Activated CD8-positive, alpha-beta memory T cell treated with anti-CD3 and anti-CD28 coated beads for 4 hours (primary cell): ENCODE measurements at places on chromosomes 13 and 19.

GRCh38 chr13:33642374-33643065 lies 175.4 kb upstream of the RFC3 start:
- DNase-seq, result no peak

DNA sequence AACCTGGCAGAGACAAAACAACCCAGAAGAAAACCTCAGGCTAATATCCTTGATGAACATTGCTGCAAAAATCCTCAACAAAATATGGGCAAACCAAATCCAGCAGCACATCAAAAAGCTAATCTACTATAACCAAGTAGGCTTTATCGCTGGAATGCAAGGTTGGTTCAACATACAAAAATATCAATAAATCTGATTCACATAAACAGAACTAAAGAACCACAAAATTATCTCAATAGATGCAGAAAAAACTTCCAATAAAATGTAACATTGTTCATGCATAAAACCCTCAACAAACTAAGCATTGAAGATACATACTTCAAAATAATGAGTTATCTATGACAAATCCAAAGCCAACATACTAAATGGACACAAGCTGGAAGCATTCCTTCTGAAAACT lies 8.8 kb downstream of the ZNF724 start:
- no peak for DNase-seq

- no peak for DNase-seq
Measured at GRCh38 chr13:38898481-38898880, 92.2 kb downstream of the STOML3 start.

GRCh38 chr19:45405435-45406225 lies 761 bp upstream of the PPP1R13L start:
- peak; percentile 61 for DNase-seq

DNA sequence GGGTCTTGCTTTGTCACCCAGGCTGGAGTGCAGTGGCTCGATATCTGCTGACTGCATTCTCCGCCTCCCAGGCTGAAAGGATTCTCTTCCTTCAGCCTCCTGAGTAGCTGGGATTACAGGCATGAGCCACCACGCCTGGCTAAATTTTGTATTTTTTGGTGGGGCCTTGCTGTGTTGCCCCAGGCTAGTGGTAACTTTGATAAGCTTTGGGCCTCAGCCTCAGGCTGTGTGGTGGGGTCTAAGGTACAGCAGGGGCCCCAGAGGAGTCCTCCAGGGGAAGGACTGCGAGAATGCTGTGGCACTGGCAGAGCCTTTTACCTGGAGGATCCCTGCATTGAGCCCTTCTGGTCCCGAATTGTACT lies 7.2 kb downstream of the DOT1L start:
- no peak for DNase-seq

GRCh38 chr13:81563091-81563490 lies 1222.2 kb upstream of the SPRY2 start:
- DNase-seq, result no peak

DNA sequence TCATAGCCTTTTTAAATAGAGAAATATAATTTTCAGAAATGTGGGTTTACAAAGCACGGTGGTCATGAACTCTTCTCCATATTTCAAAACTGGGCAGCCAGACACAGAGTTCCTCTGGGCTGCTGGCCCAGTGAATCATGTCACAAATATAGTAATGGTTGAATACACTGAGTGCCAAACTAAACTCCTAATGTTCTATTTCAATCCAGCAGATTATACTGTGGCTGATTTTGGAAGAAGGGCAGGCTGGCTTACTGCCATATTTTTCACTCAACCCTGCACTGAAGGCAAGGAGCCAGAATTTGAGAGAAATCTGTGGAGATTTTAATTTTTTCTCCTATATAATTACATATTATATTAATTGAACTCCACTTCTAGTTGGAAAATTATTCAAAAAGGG lies 17.0 kb upstream of the PRR20A start:
- DNase-seq, result no peak

GRCh38 chr13:60811581-60811980 lies 414.6 kb downstream of the TDRD3 start:
- DNase-seq, result no peak

GRCh38 chr13:51518827-51519226 lies 65.4 kb upstream of the WDFY2 start:
- DNase-seq, result no peak

- no peak for DNase-seq
Measured at GRCh38 chr19:43532571-43532961, 422 bp upstream of the ZNF575 start.

- no peak for DNase-seq
Measured at GRCh38 chr13:111992911-111993310, 74.0 kb upstream of the SOX1 start.

DNA sequence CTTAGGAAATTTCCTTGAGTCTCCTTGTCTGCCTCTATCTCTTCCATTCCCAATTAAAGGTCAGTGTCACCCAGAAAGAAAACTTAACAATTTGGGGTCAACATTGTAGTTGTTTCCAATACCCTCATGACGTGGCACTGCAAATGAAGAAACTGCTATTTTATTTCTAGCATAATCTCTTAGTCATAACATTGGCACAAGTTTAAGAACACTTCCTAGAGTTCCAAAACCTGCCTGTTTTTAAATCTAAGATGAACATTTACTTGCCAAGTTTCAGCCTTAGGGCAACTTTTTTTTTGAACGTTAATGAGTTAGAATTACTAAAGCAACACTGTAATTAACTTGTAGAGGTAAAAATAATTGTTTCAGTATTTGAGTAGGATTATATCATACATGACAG lies 108.0 kb downstream of the LMO7 start:
- DNase-seq, result no peak

DNA sequence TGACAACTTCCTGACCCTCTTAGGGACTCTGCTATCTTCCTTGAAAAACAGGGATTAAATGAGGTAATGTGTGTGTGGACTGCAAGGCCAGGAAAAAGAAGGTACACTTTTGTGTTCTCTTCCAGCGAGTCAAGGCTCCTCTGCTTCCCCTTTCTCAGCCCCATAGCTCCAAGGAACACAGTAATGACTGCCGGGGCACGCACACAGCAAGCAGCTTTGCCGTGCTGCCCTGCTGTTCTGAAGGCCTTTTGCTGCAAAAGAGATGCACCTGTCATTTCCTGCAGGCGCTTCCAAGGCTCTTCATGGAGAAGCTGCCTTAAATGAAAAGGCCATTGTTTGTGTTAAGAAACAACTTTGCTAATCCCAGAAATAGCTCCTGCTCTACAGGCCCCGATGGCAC lies 84.6 kb downstream of the CYSLTR2 start:
- no peak for DNase-seq

GRCh38 chr19:49573009-49573408 lies 7.3 kb downstream of the NOSIP start:
- no peak for DNase-seq

DNA sequence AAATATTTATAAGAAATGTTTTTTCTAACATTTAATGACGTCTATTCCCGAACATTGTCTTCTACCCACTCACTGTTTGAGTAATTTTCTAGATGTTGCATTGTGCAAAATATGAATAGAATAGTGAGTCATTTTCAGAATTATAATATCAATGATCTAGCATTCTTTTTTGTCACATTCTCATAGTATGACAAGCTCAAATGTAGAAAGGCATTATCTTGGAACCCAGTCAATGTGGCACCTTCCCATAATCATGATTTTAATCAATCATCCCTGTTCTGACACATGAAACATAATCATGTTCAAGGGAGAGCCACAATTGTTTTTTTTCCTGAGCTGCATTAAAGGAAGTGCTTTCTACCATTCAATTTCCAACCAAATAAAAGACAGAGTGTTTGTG lies 265.8 kb downstream of the OXGR1 start:
- DNase-seq, result no peak

- no peak for DNase-seq
Measured at GRCh38 chr13:114108141-114108761, 24.2 kb downstream of the RASA3 start.

- DNase-seq, result no peak
Measured at GRCh38 chr19:10044390-10044789, 31.1 kb downstream of the RDH8 start.

GRCh38 chr19:31595521-31595920 lies 246.3 kb upstream of the TSHZ3 start:
- DNase-seq, result no peak

GRCh38 chr19:19214892-19215291 lies 3.1 kb downstream of the NCAN start:
- DNase-seq, result no peak

GRCh38 chr13:76792731-76793347 lies 93.4 kb downstream of the KCTD12 start:
- DNase-seq, result no peak

DNA sequence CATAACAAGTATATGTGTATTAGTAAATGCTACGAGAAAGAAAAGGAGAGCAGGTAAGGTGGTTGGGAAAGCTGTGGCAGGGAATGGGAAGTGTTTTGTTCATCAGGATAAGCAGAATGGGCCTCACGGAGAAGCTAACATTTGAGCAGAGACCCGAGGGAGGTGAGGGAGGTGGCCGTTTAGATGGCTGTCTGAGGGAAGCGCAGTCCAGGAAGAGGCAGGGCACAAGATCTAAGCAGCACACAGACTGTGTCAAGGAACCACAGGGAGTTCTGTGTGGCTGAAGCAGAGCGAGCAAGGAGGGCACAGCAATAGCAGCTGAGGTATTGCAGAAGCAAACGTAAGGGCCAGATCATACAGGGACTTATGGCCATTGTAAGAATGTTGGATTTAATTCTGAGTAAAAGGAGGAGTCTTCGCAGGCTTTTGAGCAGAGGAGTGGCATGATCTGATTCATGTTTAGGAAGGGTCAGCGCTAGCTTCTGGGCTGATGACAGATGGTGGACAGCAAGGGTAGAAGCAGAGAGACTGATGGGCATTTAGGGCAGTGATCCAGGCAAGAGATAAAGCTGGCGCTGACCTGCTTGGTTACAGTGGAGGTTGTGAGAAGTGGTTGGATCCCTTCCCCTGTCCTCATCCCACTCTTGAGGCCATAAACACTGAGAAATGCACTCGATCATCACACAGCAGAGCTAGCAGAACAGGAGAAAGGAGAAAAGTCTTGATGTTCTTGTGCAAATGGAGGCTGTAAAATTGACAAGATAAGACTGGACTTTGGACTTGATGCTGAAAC lies 199.9 kb downstream of the LACC1 start:
- no peak for DNase-seq
